ENCODE measurements at places on chromosomes 3 and 15.

DNA sequence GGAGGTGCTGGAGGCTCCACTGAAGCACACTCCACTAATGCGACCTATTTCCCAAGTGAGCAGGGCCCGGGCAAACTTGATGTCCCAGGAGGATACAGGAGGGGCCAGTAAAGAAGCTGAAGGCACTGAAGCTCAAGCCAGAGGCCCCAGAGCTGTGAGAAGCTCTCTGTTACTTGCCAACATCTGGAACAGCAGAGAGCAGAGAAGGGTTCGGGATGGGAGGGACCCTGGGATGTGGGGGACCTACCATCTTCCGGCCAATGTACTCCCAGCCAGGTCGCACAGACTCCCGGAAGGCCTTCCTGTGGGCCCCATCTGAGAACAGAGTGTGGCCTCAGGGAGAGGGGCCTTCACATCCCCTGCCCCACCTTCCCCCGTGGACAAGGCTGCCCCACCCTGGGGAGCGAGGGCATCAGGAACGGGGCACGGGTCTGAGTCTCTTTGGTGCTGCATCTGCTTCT is 3.1 kb downstream of the HHATL start:
- DNase-seq: no peak

GRCh38 chr3:51938780-51939425 is 2.8 kb downstream of the RRP9 start:
- DNase-seq: no peak

DNA sequence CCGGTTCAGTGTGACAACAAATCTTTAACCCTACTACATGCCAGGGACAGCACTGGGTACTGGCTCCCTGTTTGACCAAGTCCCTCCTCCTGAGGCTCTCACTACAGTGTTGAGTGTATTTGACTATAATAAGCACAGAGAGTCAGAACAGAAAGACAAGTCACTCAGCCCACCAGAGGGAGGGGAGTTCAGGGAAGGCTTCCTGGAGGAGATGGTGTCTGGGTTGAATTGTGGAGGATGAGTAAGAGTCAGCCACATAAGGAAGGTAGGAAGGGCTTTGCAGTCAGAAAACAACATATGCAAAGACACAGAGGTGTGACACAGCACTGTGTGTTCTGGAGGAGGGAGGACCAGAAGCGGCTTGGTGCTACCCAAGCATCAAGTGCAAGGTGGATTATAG is 17.7 kb downstream of the MEGF11 start:
- DNase-seq: no peak

GRCh38 chr3:57972531-57973111 is 35.6 kb upstream of the FLNB start:
- DNase-seq: no peak

GRCh38 chr15:98906712-98907083 is 100.9 kb downstream of the PGPEP1L start:
- no peak for DNase-seq

- DNase-seq: no peak
These were observed 941 bp downstream of the ZBED2 start for GRCh38 chr3:111594205-111594604.

- no peak for DNase-seq
These were observed 22.4 kb downstream of the CIAO2A start for GRCh38 chr15:64070965-64071851.

- DNase-seq: no peak
These were observed 58.5 kb downstream of the ECT2 start for GRCh38 chr3:172808969-172809546.

DNA sequence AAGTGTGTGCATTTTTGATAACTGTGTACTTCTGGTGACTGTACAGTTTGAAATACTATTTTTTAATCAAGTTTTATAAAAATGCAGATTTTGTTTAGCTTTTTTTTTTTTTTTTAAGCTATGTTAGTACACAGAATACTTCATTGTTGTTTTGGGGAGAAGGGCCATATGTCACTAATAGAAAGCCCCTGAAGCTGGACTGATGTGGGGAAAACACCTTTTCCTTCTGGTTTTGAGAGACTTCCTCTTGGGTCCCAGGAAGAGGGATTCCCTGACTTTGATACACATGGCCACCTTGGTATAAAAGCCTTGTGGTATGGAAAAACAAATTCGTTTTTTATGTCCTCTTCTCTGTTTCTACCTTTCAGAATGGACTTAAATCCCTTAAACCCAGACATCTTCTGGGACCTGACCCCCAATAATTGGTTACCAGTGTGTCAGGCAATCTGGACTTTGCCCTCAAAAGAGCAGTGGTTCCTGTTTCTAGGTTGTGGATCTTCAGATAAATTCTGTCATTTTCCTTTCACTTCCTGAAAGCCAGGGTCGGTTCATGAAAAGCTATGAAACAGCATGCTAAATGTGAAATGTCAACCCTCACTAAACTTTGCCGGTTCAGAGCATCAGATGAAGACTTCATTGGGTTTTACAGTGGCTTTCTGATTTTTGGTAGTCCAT is 31.1 kb upstream of the BLOC1S6 start:
- DNase-seq: no peak

- no peak for DNase-seq
These were observed 2.4 kb downstream of the UCN2 start for GRCh38 chr3:48561045-48561736.

DNA sequence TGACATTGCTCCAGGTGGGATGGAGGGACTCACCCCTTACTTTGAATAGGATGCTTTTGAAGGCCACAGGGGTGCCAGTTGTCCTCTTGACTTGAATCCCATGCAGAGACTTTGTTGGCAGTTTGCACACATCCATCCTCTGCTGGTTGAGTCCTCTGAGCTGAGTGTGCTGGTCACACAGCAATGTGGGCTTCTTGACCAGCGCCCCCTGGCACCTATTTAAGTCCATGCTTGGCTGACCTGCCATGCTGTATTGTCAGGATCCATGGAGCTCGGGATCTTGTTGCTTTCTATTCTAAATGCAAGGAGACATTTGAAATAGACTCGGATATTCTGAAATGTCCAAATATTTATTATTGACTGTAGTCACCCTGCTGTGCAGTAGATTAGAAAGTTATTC is 19.8 kb downstream of the RAB7A start:
- DNase-seq: no peak

DNA sequence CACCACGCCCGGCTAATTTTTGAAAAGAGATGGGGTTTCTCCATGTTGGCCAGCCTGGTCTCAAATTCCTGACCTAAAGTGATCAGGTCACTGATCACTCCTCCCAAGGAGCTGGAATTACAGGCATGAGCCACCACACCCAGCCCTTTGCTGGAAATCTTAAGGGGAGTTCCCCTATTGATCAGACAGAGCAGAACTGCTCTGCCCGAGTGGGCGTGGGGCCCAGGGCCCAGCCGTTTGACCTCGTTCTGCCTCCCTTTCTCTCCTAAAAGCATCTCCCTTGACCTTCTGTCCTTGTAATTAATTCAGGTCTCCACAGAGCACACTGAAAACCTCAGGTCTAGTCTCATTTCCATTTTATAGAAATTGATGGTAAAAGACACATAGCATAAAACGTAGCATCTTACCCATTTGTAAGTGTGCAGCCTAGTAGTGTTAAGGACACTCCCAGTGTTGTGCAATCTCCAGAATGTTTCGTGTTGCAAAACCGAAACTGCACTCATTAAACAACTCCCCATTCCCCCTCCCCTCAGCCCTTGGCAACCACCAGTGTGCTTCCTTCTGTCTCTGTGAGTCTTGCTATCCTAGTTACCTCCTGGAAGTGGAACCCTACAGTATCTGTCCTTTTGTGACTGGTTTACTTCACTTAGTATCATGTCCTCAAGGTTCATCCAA is 89.3 kb downstream of the SLCO3A1 start:
- DNase-seq: peak; percentile 21

DNA sequence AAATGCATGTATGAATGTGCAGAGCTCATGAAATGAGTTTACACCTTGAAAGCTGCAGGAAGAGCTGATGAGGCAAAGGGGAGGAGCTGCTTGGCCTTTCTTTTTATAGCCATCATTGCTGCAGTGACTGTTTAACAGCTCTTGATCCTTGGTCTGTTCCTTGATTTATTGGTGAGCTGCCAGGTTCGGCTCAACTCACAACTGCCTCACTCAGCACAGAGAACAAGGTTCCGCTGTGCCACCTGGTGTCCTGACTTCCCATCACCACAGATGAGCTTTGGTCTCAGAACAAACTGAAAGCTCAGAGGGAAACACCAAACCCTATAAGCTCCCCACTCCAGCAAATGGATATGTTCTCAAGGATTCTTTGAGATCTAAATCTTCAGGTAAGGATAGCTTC is 626.1 kb downstream of the MAGI1 start:
- no peak for DNase-seq

DNA sequence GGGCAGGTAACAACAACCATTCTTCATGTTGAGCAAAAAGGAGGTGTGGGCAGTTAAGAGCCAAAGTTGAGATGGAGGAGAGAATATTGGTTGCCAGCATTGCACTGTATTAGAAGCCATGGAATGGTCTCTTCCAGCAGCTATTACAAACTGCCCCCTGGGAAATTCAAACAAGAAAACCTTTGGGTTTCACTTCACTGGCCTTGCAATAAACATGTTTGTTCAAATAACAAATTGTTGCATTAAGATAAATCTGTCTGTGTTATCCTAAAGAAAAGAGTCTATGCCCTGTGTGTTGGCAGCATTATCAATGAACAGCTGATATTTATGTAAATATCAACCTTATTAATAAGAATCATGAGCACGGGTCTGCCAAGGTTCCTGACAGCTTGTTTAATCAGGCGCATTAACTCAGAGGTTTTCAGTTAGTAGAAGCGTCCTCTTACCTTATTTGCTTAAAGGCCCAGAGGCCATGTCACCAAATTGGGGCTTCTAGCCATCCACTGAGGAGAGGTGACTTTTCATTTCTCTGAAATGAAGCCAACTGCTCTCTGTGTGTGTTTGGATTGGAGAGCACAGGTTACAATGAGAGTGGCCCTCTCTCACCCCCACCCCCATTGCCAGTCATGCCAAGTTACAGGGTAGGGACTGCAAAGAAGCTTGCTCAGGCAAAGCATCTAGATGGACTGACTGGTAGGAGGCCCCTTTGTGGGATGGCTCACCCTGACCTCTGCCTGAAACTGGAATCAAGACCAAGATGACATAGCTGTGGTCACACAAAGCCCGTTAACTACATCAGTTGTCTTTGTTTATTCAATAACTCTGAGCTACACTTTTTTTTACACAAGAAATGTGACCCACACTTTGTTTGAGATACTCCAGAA is 10.5 kb downstream of the FILIP1L start:
- DNase-seq: no peak

GRCh38 chr15:77024273-77025082 is 29.6 kb downstream of the PSTPIP1 start:
- peak; percentile 80 for DNase-seq

GRCh38 chr3:6108957-6109356 is 752.0 kb upstream of the GRM7 start:
- no peak for DNase-seq

GRCh38 chr15:47801522-47801921 is 84.2 kb downstream of the SEMA6D start:
- DNase-seq: no peak

DNA sequence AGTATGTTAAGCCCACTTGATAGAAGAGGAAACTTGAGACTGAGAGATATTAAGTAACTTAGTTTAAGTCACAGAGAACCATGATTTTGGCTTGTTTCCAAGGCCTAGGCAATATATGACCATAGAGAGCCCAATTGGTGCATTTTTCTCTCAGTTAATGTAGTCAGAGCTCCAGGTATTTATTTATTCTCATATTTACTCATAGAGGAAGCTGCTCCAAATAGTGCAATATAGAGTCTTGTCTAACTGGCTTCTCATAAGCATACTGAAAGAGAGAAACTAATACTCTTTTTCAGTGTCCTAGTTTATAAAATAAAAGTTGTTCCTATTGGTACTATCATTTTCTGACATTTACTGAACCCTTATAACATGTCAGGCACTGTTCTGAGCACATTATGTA is 15.2 kb downstream of the TRNT1 start:
- DNase-seq: no peak

GRCh38 chr3:197426121-197426566 is 127.7 kb upstream of the DLG1 start:
- DNase-seq: no peak

GRCh38 chr15:71549091-71549490 is 261.3 kb upstream of the NR2E3 start:
- no peak for DNase-seq

DNA sequence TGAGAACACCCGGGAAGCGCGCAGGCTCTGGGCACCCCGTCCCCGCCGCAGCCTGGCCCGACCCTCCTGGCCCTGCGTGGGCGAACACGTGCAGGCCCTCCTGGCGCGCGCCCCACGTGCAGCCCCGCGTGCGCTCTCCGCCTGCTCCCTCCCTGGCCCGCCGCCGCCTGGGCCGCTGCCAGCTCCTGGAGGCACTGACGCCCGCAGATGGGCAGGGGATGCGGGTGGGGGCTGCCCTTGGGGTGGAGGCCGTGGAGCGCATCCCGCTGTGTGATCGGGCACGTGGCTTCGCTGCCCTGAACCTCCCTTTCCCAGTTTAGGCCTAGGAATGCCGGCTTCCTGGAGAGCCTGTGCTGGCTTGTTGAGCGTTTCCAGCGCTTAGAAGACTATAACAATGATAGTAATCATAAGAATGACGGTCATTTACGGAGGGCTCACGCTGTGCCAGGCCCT is 104.6 kb upstream of the SLC6A6 start:
- no peak for DNase-seq

DNA sequence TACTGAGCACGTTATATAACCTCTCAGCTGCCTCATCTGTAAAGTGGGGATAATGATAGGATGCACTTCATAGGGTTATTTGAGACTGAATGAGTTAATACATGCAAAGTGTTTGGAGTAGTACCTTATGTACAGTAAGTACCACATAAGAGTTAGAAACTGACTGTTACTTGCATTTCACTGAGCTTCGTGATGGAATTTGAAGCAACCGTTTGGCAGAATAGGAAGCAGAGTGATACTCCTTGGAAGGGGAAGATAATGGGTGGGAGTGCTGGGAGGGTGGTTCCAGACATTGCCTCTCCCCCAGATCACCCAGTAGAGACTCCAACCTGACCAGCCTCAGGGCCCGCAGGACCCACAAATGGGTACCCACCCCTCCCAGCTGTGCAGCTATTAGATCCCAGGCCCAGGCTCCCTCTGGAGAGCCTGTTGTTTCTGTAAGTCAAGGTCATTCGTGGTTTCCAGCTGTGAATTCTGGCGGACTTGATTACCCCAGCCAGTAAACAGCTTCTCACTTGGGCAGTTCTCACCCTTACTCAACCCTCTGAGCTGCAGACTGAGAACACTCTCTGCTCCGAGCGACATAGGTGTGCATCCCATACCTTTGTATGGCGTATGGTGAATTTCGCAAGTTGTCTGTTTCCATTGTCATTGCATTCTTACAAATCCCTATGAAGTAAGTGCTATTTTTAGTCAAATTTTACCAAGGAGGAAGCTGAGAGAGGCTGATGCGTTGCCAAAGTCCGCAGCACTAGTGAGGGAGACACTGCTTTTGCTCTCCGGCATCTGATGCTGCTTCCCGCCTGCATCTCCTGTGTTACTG is 11.1 kb downstream of the ALPK3 start:
- DNase-seq: no peak

Measured in stimulated activated CD4-positive, alpha-beta T cell treated with anti-CD3 and anti-CD28 coated beads, Interleukin-2, amount 100 ng/mL, for 24 hours (primary cell).